ENCODE measurements at places on chromosomes 2 and 18.

- no peak for DNase-seq
Measured at GRCh38 chr2:169495310-169495928, 14.1 kb upstream of the KLHL41 start.

GRCh38 chr2:43218702-43219382 is 7.6 kb downstream of the ZFP36L2 start:
- DNase-seq, result peak; percentile 58

- DNase-seq, result no peak
Measured at GRCh38 chr18:48404716-48405507, 4.3 kb downstream of the ZBTB7C start.

GRCh38 chr2:172674034-172674967 is 61.3 kb upstream of the RAPGEF4 start:
- DNase-seq, result no peak

GRCh38 chr2:181124497-181124896 is 144.1 kb downstream of the UBE2E3 start:
- no peak for DNase-seq

- DNase-seq, result no peak
Measured at GRCh38 chr18:3250237-3251107, 2.9 kb downstream of the MYL12A start.

DNA sequence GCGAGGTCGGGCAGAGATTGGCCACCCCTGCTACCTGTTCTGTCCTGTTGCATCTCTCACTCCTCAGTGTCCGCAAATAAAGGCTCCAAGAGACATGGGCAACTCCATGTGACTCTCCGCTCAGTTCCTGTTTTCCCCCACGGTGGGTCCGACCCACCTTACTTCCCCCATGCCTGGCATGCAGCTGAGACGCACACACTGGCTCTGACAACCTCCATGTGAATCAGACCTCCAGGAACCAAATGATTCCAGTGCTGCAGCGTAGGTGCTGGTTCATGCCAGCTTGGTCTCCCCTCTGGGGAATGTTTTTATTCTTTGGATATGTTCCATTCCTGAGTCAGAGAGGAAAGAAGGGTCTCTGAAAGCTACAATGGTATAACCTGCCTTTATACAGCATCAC is 221.5 kb downstream of the SH3RF3 start:
- DNase-seq, result no peak

- DNase-seq, result no peak
Measured at GRCh38 chr2:29663268-29663667, 258.1 kb downstream of the ALK start.

DNA sequence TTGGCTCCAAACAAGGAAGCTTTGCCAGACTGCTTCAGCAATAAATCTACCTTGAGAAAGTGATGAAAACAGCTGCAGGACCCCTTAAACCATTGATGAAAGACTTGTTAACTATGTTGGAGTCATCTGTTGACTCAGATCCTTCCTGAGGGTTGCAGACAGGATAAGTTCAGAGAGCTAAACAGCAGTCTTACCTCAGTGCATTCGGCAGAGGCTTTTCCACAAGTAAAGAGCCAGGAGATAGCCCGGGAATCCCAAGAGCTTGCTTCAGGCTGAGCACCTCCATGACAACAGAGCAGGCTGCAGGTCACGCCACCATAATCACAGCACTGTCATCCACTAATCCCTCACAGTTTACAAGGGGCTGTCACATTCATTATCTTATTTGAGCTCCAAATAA is 23.7 kb downstream of the KIAA2012 start:
- DNase-seq, result no peak

GRCh38 chr18:10329101-10329500 is 125.3 kb upstream of the APCDD1 start:
- no peak for DNase-seq

GRCh38 chr2:154901063-154901462 is 202.6 kb downstream of the KCNJ3 start:
- DNase-seq, result no peak

GRCh38 chr2:217666338-217666737 is 336.5 kb downstream of the TNS1 start:
- no peak for DNase-seq

- no peak for DNase-seq
Measured at GRCh38 chr2:50782543-50782942, 249.4 kb downstream of the NRXN1 start.

DNA sequence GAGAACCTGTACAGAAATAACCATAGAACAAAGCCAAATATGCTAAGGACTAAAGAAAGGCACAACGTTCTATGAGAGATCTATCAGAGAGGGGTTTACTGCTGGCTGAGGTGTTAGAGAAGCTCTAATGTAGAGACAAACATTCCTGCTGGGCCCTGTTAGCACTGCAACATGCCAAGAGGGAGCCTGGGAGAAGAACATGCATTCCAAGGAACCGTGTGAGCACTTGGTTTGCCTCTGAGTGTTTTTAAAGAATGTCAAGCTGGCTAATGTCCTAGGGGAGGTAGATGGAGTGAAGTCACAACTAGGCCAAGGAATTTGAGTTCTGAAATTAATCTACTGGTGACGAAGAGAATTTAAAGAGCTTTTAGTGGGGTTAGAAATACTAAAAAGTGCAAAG is 384.3 kb upstream of the LYPD1 start:
- DNase-seq, result no peak

- no peak for DNase-seq
Measured at GRCh38 chr2:43898838-43899346, 60.1 kb downstream of the ABCG8 start.

DNA sequence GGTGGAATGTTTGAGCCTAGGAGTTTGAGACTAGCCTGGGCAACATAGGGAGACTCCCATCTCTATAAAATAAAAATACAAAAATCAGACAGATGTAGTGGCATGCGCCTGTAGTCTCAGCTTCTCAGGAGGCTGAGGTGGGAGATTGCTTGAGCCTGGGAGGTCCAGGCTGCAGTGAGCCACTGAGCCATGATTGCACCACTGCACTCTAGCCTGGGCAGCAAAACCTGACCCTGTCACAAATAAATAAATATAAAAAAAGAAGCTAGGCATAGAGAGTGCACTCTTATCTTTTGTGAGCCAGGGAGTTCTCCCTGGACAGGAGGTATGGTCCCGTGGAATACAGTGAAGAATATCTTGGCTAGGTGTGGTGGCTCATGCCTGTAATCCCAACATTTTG is 11.0 kb upstream of the KYNU start:
- DNase-seq, result no peak

- no peak for DNase-seq
Measured at GRCh38 chr18:6009756-6010155, 114.4 kb upstream of the TMEM200C start.

DNA sequence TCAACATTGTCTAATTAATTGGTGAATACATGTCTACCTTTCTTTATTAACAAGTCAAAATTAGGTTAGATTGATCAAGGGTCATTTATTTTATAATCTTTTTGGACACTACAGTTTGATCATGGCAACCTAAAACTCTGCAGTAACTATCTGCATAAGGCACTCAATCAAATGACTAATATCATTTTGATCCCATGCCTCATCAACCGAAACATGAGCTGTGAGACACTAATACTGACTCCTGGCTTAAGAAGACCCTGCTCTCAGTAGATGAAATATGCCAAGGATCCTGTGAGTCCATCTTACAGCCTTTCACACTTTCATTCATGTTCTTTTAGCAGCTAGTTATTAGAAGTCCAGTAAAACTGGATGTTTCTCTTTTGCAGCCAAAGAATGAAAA is 169.4 kb upstream of the CAVIN2 start:
- DNase-seq, result no peak

DNA sequence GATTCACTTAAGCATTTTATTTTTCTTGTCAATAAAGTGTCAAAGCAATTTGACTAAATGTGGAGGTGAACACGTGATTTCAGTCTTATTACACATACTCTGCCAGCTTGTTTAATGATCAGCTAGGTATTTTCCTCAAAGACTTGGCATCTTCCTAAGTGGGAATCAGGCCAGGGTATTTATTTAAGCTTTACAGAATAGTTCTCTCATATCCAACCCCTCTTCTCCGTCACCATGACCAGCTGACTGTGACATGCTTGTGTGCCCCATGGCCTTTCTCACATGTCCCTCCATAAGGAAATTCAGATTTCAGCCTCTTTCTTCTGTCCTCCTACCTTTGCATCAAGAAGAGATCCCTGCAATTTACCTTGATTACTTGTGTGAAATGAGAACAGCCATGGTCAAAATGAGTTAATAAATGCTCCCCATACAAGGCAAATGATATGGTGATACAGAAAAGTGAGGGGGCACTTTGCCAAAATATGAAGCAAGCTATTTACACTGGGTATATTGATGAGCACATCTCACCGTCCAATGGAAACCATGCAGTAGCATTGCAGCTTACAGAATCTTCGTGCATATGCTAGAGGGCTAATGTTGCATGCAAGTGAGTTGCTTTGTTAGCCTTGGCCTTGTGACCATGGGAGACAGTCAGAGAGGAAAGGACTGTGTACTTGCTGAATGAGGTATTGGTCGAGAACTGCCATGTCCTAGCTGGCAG is 202.2 kb downstream of the RNF152 start:
- DNase-seq, result no peak

DNA sequence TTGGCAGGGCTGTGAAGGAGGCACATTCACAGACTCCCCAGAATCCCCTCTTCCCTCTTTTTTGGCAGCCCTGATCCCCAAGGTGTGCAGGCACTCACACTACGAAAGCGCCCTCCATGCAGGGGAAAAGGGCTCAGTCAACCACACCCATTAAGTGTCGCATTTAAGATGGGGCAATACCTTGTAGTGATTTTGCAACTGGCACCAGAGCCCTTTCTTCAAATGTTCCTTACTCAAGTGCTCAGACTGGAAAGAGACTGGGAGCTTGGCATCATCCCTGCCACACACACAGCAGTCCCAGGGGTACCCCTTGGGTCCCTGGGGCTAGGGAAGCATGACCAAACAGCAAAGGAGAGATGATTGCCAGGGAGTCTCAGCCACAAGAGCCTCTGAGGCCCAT is 190.1 kb downstream of the HAUS1 start:
- no peak for DNase-seq

DNA sequence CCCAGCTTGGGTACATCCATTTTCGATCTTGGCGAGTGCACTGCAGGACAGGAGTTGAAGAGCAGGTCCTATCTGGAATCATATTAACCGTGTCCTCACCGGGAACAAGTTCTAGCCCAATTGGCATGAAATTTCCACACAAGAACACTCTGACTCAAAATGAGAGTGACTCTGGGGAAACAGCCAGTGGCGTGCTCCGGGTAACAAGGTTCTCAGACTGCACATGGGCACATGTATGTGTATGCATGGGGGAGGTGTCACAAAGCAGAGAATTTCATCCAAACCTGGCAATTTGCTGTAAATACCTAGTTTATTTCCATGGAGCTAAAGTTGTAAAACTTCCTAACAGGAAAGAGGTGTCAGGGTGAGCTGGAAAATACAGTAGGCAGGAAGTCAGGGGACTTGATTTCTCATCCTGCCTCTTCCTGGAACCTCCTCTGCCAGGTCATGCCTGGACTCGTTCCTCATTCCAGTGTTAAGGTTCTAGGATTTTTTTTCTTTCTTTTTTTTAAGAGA is 1.7 kb downstream of the TUBB6 start:
- no peak for DNase-seq

DNA sequence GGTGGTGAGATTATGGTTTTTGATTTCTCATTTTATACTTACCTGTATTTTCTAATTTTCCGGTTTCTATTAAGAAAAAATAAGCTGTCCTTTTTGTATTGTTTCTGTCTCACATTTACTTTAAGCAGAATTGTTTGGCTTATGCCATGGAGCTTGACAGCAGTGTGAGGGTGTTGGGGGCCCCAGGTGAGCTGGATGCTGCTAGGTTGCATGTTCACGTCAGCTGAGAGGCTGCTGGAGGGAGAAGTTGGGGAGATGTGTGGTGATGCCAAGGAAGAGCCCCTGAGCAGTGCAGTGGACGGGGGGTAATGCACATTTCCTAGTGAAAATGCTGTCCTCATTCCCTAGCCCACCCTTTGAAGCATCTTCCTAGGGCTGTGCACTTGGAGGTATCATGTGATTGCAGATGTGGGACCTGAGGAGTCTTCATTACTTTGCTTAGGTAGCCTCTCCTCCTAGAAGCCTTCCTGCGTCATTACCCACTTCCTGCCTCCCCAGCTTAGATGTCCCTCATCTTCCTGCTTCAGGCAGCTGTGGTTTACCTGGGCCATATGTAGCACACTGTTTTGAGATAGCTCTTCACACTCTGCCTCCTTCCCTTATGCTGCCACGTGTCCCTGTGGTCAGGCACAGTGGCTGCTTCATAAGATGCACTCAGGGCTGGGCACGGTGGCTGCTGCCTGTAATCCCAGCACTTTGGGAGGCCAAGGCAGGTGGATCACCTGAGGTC is 16.2 kb downstream of the ATG16L1 start:
- DNase-seq, result peak; percentile 68

DNA sequence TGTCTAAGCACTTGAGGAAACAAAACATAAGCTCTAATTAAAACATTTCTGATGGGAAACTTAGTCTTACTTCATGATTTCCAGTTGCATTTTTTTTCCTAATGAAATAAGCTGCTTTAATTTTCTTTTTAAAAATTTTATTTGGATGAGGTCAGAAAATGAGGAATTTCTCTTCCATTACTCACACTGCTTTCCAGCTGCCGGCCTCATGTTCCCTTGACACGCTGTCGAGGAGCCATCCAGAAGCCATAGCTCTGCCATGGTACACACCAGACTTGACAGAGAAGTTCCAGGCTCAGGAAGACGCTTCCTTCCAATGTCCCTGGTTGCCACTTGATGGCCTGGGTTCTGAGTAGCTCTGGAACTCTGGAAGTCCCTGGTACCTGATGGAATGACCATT is 12.1 kb upstream of the MAPRE2 start:
- DNase-seq, result no peak

- no peak for DNase-seq
Measured at GRCh38 chr2:140808820-140809219, 1322.0 kb downstream of the LRP1B start.

DNA sequence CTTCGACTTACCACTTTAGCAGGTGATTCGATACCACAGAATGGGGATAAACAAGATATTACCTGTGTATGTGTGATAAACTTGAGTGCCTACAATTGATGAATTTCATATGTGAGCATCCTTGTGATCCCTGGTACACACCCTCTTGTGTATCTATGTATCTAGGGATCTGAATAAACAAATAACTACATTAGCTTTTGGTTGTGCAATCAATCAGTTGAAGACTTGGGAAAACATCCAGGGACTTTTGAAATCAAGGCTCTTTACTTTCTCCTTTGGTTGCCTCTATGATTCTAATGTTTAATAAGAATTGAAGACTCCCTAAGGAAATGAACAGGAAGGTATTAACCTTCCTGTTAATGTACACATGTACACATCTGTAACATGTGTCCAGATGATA is 97.3 kb upstream of the DCC start:
- DNase-seq, result no peak
